Lung microvascular endothelial cell (primary cell): ENCODE measurements at places on chromosomes 2 and 18. TPM values are rescaled to one million over a fixed set of nuclear protein-coding genes. Genes with fewer than 3 reads are reported as not detected.

GRCh38 chr2:240685771-240686371, 3.2 kb upstream of the AQP12B start:
- DNase-seq: no peak

DNA sequence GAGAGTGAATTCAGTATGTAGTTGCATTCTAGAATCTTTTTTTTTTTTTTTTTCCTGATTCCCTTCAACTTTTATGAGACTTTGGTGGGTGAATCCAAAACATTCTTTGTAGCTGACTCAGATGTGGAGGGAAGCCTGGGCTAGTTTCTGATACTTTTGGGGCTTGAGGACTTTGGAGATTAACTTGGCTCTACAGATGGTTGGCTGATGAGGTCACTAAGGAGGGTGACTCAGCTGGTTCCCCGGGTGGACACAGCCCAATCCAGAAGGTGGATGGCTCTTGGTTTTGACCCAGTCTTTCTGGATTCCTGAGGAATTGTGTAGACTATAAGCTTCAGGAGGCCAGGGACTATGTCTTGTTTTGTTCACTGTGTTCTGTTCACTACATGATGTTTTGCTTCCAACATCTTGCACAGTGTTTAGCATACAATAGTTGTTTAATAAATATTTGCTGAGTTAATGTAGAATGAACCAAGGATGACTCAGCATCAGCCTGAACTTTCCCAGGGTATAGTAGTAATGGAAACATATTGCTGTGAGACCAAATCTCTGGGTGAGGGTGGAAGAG, 30.5 kb downstream of the LAMA3 start:
- peak; percentile 67 for DNase-seq

DNA sequence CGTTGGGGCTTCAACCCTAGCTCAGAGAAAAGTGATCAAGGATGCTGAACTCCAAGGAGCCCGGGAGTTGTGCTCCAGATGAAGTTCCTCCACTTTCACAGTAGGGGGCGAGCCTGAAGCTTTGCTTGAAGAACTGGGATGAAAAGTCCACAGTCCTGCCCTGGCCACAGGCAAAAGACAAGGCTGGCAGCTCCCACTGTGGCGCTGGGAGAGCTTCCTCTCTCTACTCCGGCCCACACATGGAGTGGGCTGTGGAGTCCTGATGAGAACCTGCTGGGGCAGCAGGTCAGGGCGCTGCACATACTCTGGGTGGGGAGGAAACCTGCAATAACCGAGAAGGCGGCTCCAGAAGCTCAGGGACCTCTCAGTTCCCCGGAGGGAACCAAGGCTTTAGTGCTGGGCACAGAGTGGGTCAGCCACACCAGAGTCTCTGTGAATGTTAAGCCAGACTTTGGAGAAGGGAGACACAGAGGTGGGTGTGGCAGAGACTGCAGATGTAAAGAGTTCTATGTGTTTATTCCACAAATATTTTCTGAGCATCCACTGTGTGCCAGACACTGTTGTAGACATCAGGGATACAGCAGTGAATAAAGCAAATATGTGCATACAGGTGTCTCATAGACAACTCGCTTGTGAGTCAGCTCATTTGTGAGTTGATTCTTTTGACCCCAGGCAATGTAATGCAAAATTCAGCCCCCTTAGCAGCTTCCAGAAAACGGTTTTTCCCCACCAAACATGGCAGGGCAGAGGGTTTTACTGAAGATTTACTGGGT, 48.0 kb upstream of the MRPL33 start:
- DNase-seq: peak; percentile 67

DNA sequence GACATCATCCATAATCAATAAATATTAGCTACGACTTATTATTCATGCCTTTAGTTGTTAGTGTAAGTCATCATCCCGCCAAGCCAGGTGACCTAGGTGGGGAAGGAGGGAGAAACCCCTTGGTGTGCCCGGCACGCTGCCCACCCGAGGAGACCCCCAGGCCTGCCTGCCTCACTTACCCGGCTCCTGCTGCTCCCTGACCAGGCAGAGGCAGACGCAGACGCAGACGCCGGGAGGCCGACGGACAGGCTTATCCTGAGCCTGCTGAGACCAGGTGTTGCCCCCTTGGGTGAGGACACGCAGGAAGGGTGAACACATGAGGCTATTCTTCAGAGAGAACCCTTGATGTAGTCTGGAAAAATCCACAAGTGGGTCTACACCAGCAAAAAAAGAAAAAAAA, 401.8 kb downstream of the GALR1 start:
- no peak for DNase-seq

DNA sequence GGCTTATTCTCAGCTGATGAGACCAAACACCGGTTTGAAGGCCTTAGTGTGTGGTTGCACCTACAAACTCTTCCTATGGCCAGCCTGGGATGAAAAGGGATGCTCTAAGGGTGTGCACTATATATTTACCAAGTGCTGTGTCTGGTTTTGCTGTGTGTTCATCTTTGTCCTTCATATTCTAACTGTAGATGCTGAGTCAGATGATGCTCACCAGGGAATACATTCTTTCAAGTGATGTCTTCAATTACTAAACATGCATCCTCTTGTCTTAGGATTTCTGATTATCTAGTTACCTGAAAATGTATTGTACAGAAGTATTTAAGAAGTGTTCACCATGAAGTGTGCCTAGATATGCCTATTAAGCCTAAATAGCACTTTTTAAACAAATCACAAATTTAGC, 1111.6 kb upstream of the ZEB2 start:
- no peak for DNase-seq

- DNase-seq: peak; percentile 79
These were observed 7.3 kb downstream of the SFXN5 start for GRCh38 chr2:73063909-73064875.

GRCh38 chr18:48621815-48622555, 83.2 kb downstream of the CTIF start:
- no peak for DNase-seq

DNA sequence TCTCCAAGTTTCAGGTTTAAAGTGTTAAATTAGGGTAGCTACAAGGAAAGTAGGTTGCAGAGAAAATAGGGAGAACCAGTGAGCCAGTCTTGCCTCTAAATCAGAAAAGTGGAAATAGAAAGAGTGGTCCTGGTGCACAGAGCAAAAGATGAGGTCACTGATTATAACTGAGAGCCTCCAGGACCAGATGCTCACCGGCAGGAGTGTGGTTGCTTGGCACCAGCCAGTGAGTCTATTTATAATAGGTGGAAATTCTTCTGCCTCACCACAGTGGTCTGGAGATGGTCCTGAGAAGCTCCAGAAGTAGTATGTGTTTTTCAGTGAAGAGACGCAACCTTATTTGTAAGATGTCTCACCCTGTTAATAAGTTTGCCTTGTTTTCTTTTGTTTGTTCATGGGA, 373.9 kb upstream of the KCNJ3 start:
- DNase-seq: no peak

- no peak for DNase-seq
These were observed 10.4 kb downstream of the NR4A2 start for GRCh38 chr2:156322051-156322685.

GRCh38 chr18:73990258-73990657, 157.4 kb downstream of the FBXO15 start:
- DNase-seq: no peak

DNA sequence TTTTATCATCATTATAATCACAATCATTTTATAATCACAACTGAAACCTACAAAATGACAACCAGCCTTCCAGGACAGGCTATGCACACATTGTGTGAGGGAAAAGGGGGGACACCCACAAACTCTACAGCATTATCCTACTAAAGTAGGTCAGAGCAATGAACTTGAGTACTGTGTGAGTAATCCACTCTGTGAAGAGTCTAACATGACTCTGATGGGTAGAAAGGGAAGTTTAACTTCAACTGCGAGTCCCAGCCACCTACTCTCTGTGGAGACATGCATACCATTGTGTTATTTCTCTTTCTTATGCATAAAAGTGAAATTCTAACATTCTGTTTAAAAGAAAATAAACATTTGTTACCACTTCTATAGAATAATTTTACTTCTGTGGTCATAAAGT, 177.9 kb downstream of the ZNF516 start:
- no peak for DNase-seq

DNA sequence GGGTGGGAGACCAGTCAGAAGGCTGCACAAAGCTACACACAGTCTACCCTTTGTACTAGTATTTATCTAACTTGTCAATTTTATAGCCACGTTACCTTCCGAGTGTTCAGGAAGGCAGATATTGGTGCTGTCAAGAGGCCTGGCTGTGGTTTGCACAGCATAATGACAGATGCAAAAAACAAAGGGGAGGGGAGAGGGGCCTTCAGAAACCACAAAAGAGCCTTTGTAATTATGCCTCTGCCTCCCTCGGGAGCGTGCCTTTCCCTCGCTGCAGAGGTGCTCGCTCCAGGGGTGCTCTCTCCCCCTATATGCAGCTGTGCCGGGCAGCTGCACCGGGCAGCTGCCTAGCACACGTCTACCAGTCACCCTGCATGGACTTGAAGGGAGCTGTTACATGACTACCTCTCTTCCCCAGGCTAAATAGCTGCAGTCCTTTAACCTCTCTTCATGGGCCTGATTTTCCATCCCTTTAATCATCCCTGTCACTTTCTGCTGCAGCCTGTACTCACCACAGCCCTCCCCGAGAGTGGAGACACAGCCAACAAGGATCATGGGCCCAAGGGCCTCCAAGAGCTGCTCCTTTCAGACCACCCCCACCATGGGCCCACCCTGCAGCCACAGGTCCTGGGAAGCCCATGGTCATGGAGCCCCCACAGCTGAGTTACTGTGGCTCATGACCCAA, 168.4 kb upstream of the PKDCC start:
- DNase-seq: no peak

DNA sequence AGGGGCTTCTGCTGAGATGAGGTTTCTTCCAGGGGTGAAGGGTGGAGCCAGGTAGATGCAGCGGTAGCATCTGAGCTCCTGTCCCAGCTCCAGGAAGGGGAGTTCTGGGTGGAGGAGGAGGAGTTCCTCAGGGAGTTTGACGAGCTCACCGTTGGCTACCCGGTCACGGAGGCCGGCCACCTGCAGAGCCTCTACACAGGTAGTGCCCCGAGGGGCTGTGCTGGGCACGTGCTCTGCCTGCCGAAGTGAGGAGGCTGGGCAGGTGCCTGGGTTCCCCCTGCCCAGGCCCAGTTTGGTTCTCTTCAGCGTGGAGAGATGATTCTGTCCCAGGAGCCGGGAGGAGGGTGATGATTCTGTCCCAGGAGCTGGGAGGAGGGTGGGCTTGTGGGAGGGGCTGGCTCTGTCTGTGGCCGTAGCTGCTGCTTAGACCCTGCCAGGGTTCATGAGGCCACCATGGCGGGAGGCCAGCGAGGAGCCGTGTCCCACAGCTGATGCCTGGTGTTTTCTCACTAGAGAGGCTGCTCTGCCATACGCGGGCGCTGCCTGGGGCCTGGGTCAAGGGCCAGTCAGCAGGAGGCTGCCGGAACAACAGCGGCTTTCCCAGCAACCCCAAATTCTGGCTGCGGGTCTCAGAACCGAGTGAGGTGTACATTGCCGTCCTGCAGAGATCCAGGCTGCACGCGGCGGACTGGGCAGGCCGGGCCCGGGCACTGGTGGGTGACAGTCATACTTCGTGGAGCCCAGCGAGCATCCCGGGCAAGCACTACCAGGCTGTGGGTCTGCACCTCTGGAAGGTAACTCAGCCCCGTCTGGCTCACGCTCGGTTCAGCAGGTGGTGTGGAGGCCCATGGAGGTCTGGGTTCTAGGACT, 8.2 kb downstream of the CAPN10 start:
- no peak for DNase-seq

DNA sequence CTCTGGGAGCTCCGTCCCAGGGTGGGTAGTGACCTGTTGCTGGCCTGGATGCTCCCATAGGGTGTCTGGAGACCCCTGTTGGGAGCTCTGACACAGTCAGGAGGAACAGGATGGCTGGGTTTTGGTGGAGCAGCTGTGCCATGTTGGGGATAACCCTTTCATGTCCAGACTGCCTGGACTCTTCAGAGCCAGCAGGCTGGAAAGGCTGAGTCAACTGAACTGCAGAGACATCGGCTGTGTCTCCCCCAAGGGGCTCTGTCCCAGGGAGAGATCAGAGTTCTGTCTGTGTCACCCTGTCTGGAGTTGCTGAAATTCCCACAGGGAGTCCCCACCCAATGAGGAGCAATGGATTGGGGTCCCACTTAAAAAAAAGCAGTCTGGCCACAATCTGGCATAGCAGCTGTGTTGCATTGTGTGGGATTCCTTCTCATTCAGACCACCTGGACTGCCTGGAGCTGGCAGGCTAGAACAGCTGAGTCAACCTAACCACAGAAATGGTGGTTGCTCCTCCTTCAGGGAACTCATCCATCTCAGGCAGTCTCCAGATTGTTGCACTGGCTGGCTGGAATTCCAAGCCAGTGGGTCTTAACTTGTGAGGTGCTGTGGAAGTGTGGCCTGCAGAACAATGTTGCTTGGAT, 37.2 kb downstream of the AGPS start:
- DNase-seq: no peak

The SNORC gene
- total RNA-seq: under 0.01 and 0.40 TPM in 2 replicates

The TMX3 gene
- total RNA-seq: 49.3 and 53.8 TPM in 2 replicates

The IL1RN gene
- not detected in 2 replicates for total RNA-seq

The KCNJ3 gene
- not detected in 2 replicates for total RNA-seq

The CCDC74B gene
- 0.79 and 1.5 TPM in 2 replicates for total RNA-seq

The C2orf76 gene
- 8.1 and 12.7 TPM in 2 replicates for total RNA-seq

The C2orf92 gene
- 0.79 and 1.1 TPM in 2 replicates for total RNA-seq
